ENCODE measurements at places on chromosomes 3 and 15. TPM values are rescaled to one million over a fixed set of nuclear protein-coding genes. Genes with fewer than 3 reads are reported as not detected.

Gene NAA50
- total RNA-seq = 188 TPM

Gene VPS18
- 29.3 TPM for total RNA-seq

Gene NDN
- total RNA-seq = not detected

Gene C2CD4B
- total RNA-seq = 0.50 TPM

Gene GOLGA8T
- total RNA-seq = not detected

Gene ZNF620
- total RNA-seq = 12.1 TPM

All from Caco-2 (cell line).